ENCODE measurements at places on chromosomes 3 and 15. TPM values are rescaled to one million over a fixed set of nuclear protein-coding genes. Genes with fewer than 3 reads are reported as not detected.
A peak's percentile ranks its signal among the peaks of the same experiment; 100 is the strongest.

DNA sequence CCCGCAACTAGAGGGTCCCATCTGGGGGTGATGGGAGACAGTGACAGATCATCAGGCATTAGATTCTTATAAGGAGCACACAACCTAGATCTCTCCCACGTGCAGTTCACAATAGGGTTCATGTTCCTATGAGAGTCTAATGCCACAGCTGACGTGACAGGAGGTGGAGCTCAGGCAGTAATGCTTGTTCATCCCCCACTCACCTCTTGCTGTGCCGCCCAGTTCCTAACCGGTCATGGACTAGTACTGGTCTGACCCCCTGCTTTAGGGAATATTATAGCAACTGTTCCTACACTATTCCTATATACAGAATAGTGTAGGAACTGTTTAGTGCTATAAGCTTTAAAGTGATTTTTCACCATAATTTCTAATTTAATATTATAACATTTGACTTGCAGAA is 128.1 kb upstream of the AZI2 start:
- DNase-seq: no peak

- DNase-seq: no peak
These were observed 41.2 kb upstream of the XCR1 start for GRCh38 chr3:46068501-46068900.

GRCh38 chr3:73605412-73605811 is 19.3 kb downstream of the PDZRN3 start:
- DNase-seq: no peak

GRCh38 chr3:171178714-171179113 is 152.2 kb upstream of the SLC2A2 start:
- DNase-seq: no peak

DNA sequence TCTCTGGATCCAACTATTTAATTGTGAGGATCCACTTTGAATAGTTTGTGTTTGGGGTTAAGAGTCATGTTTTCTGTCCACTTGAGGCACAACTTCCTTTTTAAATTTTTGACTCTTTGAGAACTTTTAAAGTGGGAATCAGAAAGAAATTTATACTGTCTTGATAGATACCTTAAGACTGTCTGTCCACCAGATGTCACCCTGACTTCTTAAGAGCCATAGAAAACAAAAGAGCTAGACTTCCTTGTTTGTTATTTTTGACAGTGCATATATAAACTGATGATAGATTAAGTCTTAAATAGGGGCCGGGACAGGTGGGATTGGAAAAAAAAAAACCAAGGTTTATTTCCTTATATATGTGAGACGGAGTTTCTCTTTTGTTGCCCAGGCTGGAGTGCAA is 52.1 kb upstream of the WDR72 start:
- DNase-seq: no peak

DNA sequence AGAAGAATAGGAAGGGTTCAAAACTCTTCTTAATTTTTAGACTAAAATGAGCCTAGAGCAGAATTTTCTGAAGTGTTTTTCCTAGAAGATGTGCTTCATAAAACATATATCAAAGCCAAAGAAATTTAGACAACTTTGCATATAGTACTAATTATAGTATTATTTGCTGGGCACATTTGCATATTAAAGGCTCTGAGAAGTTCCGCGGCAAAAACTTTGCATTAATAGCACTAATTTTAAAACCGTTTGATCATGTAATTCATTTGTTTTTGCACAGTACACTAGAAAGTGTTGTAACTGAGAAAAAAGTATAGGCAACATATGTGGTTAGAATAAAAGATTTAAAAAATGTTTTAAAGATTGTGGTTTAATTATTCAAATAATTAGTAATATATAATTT is 412.0 kb upstream of the NR2F2 start:
- DNase-seq: no peak

GRCh38 chr3:189902230-189903186 is 218.2 kb downstream of the P3H2 start:
- DNase-seq: no peak

DNA sequence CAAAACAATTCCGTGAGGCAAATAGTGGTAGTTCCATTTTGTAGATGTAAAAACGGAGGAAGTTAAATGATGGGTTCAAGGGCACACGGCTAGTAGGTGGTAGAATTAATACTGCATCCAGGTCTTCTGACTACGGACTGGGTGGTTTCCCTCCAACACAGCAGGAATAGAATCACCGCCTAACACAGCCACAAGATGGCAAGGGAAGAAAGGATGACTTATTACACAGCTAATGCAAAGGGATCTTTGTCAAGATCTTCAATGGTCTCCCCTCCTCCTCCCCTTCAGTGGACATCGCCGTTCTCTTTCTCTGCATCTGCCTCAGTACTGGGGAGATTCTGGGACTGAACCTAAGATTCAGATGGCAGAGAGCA is 524 bp upstream of the TOPBP1 start:
- peak; percentile 2 for DNase-seq

DNA sequence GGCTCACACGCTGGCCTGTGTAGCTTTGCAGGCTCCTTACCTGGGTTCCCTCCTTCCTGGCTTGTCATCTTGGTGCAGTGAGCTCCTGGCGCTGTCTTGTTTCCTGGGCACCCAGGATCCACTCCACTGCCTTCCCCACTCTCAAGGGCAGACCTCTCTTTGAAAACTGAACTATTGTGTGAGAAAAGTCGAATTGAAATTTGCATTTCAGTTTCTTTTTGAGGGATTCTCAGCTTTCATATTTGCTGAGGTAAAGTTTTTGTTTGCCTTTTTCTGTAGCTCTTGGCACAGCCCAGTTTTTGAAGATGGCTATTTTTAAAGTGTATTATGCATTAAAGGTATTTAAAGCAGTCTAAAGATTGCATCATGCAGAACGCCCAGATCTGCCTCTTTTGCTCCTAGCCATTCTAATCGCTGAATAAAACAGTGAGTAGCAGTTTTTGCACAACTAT is 70.1 kb downstream of the CCK start:
- DNase-seq: no peak

GRCh38 chr15:64858021-64858575 is 16.4 kb downstream of the PLEKHO2 start:
- no peak for DNase-seq

DNA sequence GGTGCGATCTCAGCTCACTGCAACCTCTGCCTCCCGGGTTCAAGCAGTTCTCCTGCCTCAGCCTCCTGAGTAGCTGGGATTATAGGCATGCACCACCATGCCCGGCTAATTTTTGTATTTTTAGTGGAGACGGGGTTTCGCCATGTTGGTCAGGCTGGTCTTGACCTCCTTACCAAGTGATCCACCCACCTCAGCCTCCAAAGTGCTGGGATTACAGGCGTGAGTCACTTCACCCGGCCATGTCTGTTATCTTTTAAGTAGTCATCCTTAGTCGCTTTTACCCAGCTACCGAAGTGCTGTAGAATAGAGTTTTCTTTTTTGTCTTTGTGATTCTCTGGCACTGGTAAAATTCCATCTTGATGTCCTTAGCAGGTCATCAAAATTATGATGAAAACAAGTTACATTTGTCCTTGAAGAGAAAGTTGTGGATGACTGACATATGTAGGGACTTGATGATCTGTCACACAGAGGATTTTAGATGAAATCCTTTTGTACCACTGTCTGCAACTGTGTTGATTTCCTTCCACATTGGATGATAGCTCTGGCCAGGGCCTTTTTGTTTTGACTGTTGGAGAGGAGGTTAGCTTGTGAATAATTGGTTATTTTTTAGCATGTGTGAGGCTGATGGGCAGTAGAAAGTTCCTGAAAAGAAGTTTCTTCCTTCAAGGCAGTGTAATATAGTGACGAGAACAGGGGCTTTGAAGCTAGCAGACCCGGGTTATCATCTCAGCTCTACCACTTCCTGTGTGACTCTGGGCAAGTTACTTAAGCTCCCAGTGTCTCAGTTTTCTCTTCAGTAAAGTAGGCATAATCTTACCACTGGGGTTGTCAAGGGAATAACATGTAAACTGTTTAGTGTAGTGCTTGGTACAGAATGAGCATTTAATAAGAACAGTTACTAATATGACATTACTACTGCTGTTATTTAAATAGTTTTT is 18.8 kb downstream of the ATG7 start:
- DNase-seq: no peak

- DNase-seq: no peak
These were observed 640.7 kb downstream of the EDEM1 start for GRCh38 chr3:5828251-5828650.

DNA sequence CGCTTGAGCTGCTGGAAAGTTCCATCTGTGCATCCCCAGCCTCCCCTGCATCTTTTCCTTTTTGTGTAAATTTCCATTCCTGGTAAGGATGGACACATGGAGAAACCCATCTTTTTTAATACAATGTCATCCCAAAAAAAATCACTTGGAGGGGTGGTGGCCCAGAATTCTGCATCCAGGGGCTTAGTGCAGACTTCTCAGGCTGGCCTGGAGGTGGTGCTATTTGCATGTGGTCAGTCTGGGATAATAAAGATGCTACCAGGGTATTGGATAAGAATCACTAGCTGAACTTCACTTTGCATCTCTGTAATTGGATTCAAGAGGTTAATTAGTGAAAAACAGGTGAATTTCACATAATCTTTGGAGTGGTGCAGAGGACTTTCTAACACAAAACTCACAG is 1.8 kb upstream of the ZSCAN2 start:
- DNase-seq: no peak

- DNase-seq: no peak
These were observed 37.2 kb upstream of the BLM start for GRCh38 chr15:90679959-90680358.

DNA sequence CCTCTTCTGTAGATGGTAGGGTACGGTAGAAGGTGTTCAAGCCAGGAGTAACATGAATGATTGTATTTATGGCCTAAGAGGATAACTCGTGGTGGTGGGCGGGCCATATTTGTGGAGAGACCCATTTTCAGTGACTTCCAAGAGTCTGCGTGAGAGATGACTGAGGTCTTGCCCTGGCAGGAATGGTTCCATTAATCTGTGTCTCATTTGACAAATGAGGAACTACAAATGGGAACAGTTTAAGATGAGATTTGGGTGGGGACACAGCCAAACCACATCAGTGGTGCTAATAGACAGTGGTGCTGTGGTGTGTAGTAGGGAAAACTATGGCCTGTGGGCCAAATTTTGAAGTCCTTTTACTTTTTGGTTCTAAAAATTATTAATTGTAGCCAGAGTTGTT is 47.1 kb downstream of the FLNB start:
- no peak for DNase-seq

- DNase-seq: no peak
These were observed 1.0 kb downstream of the LRRC3B start for GRCh38 chr3:26623419-26624208.

- no peak for DNase-seq
These were observed 30.9 kb upstream of the MUC13 start for GRCh38 chr3:124965413-124965812.

GRCh38 chr3:31161889-31162288 is 267.4 kb upstream of the GADL1 start:
- DNase-seq: no peak

- DNase-seq: no peak
These were observed 15.1 kb upstream of the SNRPA1 start for GRCh38 chr15:101310161-101310480.

DNA sequence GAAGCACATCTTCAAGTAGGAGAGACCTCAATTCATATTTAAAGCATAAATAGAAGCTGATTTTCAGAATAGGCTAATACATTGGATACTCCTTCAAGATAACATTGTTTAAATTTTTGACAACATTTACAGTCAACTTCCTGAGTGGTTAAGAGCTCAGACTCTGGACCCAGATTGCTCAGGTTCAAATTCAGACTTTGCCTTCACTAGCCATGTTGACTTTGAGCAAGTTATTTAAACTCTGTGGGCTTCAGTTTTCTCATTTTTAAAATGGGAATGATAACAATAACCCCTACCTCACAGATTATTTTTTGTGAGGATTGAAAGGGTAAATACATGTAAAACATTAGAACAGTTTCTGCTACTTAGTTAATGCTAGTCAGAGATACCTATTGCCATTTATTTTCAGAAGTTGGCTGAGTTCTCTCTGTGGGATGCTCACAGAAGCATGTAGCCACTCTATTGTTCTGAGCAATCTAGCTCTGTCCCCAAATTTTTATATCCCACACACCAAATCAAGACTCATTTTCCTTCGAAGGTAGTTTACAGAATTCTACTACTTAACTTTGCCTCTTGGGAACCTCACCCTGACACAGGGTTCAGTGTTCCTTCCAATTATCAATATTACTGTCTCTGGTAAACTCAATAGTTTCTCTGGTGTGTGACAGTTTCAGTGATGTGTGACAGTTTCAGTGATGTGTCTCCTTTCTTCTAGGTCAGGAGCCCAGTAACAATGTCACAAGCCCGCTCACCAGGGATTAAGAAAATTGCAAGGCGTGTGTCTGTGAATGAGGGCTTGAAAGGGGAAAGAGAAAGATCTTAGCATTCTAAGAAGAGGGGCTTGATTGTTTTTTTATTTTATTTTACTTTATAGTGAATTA is 79.4 kb upstream of the OSTN start:
- no peak for DNase-seq

GRCh38 chr3:123871946-123872345 is 12.2 kb downstream of the MYLK start:
- peak; percentile 53 for DNase-seq

GRCh38 chr15:64251121-64251520 is 88.3 kb upstream of the PPIB start:
- DNase-seq: no peak

DNA sequence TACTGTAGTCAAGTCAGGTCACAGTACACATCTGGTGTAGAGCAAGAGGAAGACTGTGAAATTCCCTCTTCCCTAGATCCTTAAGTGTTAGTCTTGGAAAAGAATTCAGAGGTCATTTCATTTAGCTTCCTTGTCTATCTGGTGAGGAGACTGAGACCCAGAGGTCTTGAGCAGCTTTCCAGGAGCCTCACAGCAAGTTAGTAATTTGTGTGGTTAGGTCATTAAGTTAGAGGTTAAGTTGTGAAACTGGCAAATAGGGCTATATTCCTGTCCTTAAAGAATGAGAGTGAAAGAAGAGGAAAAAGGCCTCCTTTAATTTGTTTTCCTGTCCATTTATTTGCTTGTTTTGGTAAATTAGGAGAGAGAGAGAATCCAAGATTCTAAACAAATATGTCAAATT is 9.0 kb downstream of the PODXL2 start:
- no peak for DNase-seq

DNA sequence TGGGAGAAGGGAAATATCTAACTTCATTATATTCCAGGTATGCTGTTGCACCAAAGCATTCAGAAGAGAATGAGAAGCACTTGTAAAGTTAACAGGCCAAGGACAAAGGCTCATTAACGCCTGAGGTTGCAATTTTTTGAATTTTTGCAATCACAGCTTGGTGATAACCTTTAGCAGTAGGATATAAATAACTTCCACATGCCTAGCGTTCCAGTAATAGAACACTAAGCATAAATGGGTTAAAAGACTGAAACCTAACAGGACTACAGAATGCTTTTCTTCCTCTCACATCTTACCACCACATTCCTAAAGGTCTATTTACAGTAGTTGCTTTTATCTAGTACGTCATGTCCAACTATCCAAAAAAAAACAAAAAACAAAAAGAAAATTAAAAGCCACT is 57.4 kb upstream of the IMPG2 start:
- no peak for DNase-seq

- DNase-seq: no peak
These were observed 2.7 kb downstream of the ZMAT3 start for GRCh38 chr3:179068779-179069530.

- no peak for DNase-seq
These were observed 4.2 kb upstream of the CCR2 start for GRCh38 chr3:46349484-46350261.

ZFAND6 gene
- 114 TPM for total RNA-seq

MB21D2 gene
- 18.9 TPM for total RNA-seq

SERPINI1 gene
- 1.9 TPM for total RNA-seq

CERS3 gene
- not detected for total RNA-seq

DGKG gene
- total RNA-seq: 0.04 TPM

MESP2 gene
- total RNA-seq: 0.29 TPM

TGM5 gene
- not detected for total RNA-seq

COL6A5 gene
- not detected for total RNA-seq

SPRED1 gene
- total RNA-seq: 20.4 TPM

FBLN2 gene
- 6.7 TPM for total RNA-seq

ZMYND10 gene
- total RNA-seq: 1.7 TPM

DOCK3 gene
- 1.7 TPM for total RNA-seq

All from kidney epithelial cell (primary cell).